ENCODE measurements at places on chromosomes 7 and 10. TPM values are rescaled to one million over a fixed set of nuclear protein-coding genes. Genes with fewer than 3 reads are reported as not detected.

DNA sequence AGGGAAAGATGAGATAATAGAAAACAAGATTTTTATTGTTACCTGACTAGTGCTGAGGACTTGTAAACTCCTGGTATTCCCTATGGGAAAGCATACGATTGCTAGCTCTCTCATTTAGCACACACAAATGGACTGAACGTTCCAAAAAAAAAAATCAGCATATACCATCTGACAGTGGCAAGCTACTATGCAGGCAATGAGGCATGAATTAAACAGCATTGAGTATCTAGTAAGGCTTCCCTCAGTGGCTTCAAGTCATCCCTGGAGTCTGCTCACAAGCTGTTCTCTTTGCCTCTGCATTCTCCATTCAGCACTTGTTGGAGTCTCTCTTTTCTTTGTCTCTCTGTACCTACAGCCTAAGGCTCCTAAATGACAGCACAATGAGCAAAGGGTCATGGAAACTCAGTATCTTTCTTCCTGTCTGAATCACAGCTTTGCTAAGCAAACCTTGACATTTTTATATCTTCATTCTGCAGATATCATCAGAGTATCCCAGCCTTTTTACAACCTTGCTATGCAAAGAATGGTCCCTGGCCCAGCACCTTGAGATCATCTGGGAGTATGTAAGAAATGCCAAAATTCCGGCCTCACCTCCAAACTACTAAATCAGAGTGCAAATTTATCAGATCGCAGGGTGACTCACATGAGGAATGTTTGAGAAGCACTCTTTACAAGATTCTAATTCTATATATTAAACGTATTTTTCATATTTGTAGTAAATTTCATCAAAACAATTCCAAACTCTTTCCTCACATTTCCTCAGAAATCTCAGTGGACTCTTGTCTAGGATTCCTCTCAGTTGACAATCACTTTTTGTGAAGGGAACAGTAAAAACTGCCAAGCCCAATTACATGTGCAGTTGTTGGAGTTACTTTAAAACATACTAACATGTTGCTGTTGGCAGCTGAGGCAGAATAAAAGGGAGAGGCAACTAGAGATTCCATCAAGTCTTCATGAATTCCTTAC is 10.8 kb upstream of the LIPA start:
- no peak for DNase-seq

DNA sequence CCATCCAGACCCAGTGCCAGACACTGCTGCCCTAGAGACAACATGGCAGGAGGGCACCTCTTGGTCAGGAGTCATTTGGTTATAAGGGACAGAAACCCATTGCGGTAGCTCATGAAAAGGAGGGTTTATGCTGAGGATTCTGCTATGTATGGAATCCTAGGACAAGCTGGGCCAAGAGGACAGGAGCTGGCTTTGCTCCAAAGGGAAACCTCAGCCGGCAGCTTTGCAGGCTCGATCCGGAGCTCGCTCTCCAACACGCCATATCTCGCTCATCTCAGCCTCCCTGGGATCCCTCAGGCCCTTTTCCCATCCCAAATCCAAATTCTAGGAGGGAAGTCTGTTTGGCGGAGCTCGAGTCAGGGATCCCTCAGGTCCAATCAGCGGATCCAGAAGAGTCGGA is 345.7 kb downstream of the GLRX3 start:
- no peak for DNase-seq

- peak; percentile 72 for DNase-seq
Measured at GRCh38 chr10:72291019-72291532, 17.4 kb downstream of the DDIT4 start.

DNA sequence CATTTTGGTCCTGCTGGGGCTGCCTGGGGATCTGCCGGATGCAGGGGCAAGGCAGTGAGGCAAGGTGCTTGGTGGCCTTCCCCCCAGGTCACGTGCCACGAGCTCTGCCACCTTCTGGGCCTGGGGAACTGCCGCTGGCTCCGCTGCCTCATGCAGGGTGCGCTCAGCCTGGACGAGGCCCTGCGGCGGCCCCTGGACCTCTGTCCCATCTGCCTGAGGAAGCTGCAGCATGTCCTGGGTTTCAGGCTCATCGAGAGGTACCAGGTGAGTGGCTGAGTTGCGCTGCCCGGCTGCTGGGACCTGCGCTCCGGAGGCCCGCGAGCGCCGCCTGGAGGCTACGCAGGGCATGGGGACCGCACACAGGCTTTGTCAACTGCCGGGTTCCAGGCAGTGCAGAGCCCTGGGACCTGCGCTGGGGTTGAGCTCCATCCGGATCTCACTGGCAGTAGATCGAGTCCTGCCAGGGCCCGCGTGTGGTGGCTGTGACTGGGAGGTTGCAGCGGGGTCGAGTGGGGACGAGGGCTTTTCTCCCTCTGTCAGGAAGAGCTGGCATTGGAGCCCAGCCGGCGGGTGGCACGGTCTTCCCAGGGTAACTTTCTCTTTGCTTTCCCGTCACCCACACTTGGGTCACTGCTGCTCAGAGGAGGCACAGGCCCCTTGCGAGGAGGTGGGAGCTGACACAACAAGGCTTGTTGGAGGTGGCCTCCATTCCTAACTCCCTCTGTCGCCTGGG is 21.7 kb downstream of the AMZ1 start:
- DNase-seq: peak; percentile 84

DNA sequence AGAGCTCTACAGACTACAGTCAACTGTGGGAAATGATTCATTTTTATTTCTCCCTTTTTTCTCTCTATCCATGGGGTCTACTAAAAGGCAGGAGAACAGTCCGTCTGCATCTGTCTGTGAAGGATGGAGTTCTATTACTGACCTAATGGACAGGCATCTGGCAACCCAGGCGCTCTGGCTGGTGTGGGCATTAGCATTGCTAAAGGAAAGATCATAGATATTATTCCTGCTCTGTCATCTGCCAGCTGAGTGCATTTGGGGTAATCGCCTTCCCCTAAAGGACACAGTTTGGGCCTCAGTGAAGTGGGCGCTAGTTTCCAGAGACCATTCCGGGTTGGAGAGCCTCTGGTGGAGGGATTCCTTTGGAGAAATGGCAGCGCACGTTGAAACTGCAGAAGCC is 201.3 kb upstream of the TCERG1L start:
- DNase-seq: no peak

DNA sequence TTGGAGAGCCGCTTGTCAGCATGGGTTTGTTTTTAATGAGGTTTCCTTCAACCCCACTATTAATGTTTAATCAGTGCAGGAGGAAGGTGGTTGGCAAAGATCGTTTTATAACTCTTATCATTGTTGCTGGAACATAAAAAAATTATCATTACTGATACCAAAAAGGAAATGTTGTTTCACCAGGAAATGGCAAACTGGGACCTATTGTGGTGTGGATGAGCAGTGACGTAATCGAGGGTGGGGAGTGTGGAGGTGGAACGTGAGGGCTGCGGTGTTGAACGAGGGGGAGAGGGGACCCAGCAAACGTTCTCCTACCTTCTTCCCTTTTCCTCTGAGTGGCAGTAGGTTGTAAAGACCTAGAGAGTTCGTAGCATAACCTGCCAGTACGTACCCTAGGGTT is 71.9 kb upstream of the TOMM7 start:
- DNase-seq: no peak

DNA sequence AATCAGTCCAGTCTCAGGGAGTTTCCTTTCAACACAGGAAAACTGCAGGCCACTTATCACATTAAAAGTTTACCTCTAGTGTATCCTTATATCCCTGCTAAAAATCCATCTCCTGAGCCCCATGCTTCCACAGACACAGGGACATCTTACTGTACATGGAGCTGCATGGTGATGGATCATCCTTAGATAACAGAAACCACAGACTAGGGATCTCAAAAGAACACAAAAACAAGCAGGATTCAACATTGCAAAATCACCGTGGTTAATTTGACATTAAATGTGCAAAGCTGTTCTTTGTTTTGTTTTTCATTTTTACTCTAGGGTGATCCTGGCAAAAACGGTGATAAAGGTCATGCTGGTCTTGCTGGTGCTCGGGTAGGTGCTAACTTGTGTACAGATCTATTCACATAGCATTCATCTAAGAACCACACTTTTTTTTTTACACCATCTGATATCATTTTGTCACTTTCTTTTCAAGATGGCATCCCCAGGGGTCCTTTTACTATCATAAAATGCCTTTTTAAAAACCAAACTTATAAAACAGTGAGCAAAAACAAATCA is 18.1 kb downstream of the COL1A2 start:
- DNase-seq: no peak

- no peak for DNase-seq
Measured at GRCh38 chr7:94060752-94061151, 56.6 kb upstream of the BET1 start.

- no peak for DNase-seq
Measured at GRCh38 chr10:102083541-102083940, 18.4 kb downstream of the HPS6 start.

DNA sequence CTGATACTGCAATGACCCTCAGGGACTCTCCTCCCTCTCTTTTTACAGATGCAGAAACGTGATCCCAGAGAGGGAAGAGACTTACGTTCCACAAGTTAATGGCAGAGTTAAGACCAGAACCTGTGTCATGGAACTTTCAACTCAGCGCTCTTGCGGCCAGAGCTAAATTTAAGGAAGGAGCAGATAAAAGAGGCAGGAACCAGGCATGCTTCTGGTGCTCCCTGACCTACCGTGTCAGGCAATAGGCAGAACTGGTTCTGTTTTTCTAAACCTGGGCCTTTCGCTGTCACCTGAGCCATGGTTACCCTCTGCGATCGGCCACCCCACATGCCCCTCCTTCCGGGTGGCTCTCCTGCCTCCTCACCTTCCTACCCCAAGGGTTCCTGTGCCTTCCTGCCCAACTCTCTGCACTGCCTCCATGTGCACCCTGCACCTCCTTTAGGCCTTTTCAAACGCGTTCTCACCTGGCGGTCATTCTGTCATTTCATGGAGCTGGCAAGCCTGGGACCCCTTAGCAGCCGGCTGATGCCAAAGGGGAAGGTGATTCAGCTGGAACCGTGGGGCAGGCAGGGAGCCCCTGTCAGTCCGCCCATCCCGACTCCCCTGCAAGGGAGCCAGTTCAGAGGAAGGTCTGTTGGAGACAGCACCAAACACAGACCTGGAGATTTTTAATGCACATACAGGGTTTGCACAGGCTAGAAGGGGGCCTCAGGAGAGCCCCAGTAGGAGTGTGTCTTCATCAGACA is 7.7 kb upstream of the GBX1 start:
- DNase-seq: no peak

DNA sequence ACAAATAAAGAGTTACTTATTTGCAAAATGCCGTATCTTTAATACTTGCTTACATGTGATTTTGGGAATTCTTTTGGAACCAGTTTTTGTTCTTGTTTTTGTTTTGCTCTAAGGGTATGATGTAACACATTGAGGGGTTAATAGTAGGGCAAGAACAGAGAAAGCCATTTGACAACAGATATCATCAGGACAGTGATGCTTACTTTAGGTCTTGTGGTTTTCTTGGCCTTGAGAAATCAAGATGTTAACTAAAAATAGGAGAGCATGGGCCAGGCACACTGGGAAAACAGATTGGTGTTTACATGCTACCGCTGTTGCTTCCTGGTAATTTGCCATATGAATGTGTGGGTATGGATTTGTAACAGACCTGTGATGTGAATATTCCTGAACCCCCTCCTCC is 3.7 kb downstream of the SAMD8 start:
- DNase-seq: no peak

DNA sequence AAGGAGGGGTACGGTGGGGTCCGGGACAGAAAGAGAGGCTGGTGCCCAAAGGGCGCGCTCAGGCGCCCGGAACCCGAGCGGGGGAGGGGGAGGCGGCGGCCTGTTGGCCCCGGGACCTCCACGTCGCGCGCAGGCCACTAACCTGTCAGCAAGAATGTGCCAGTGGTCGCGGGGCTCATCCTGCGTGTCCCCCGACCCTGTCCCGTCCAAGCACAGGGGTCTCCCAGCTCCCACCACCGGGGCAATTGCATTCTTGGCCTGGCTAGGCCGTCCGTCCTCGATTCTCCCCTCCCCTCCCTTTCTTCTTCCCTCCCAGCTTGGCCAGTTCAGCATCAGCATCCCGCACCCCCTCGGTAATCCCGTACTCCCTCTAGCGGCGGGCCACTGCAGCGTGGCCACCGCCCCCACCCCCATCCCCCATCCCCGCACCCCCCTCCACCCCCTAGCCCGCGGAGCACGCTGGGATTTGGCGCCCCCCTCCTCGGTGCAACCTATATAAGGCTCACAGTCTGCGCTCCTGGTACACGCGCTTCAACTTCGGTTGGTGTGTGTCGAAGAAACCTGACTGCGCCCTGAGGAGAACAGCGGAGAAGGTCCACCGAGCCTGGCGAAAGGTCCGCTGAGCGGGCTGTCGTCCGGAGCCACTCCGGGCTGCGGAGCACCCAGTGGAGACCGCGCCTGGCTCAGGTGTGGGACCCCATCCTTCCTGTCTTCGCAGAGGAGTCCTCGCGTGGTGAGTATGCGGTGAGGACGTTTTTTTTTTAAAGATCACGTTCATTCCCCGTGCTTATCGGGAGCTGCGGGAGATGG is at the start of gene SGCE:
TSS of gene SGCE (minus strand) at position 286 of the 810 bp plus-strand sequence. CDS start at position 251, 35 bp downstream.
- peak; percentile 25 for DNase-seq

GRCh38 chr7:21185653-21186265 is 242.1 kb upstream of the SP4 start:
- no peak for DNase-seq

DNA sequence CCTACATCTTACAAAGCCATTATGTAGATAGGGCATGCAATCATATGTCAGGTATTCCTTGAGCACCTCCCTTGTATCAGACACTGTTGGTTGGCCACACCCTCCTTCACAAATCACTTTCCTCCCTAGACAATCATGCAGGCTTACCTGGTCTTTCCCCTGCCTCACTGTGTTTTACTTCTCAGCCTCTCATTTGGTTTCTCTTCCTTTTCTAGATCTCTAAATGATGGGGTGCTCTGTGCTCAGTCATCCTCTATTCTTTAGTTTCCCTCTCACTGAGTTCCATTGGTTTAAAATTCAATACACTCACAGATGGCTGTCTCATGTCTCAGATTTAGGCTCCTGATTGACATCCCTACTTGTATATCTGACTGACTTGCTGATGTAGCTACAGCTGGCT is 31.4 kb downstream of the ANK3 start:
- no peak for DNase-seq

- no peak for DNase-seq
Measured at GRCh38 chr7:132520591-132521280, 55.5 kb downstream of the PLXNA4 start.

DNA sequence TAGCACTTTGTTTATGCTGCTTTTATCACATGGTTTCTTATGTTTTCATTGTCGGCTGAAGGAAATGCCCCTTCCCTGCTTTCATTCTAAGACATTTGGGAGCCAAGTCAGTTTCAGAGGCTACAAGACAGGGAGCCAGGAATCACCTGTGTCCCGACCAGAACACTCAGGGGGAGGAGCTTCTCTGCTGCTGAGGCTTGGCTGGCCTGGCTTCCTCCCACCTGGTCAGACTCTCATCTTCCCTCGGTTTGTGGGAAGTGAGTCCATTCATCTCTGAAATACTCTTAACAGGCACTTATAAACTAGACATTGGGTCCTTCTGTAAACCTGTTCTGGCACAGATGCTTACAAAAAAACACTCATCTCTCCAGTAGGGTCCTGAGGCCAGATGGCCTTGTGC is 19.6 kb upstream of the GOLGA7B start:
- no peak for DNase-seq

The ADCYAP1R1 gene
- not detected for total RNA-seq

The OR9A2 gene
- total RNA-seq: not detected

The C10orf105 gene
- total RNA-seq: 0.52 TPM

The MKX gene
- not detected for total RNA-seq

The STK17A gene
- total RNA-seq: 74.4 TPM

The PRF1 gene
- 116 TPM for total RNA-seq
